ENCODE measurements at places on chromosomes 13 and 19. TPM values are rescaled to one million over a fixed set of nuclear protein-coding genes. Genes with fewer than 3 reads are reported as not detected.

Gene NTF4
- polyA plus RNA-seq: 2.2 TPM

Gene MCF2L
- polyA plus RNA-seq: 33.2 TPM

Gene POSTN
- 68.6 TPM for polyA plus RNA-seq

Gene EFNB2
- polyA plus RNA-seq: 10.7 TPM

Gene PRMT1
- polyA plus RNA-seq: 154 TPM

Gene BCAM
- 107 TPM for polyA plus RNA-seq

DNA sequence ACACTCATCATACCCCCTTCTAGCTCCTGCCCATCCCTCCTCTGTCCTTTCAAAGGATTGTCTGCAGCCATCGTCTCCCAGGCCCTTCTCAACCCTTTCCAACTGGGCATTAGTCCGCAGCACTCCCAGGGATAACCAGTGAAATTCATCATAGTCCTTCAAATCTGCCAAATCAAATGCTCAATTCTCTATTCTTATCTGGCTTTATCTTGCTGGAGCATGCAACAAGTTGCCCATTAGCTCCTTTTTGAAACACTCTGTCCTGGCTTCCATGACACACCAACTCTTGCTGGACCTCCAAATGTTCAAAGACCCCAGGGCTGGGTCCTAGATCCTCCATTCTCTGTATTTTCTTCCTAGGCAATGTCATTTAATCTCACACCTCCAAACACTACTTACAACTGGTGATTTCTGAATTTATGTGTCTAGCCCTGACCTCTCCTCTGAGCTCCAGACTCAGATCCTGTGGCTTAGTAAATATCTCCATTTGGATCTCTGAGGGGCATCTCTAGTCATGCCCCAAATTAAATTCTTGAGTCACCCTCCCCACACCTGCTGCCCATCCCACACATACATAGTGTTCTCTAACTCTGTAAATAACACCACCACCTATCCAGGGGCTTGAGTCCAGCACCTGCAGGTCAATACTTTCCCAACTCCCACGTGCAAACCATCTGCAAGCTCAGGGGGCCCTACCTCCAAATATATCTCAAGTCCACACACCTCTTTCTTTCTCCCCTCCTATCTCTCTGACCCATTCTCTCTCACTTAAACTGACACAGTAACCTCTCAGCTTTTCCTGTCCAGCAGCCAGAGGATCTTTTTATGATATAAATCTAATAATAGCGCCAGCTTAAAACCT, 9.1 kb upstream of the ANKRD10 start:
- no peak for DNase-seq

DNA sequence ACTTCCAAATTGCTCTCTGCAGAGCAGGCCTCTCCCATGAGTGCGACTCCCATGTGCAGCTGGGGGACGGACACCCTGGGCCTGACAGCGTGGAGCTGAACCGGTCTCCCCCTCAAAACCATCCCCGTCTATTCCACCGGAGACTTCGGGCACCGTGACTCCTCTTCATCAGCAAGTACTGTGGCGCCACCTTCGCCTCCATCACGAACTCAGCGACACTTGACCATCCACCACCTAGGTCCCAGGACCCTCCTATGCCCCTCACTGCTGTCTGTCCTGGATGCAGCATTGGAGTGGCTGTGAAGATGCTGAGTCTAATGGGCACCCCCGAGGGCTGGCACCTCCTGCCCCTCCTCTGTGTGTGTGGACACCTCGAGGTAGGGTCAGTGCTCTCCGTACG, 20.6 kb downstream of the CILP2 start:
- no peak for DNase-seq

GRCh38 chr19:44112802-44113137, 429 bp upstream of the ZNF225 start:
- DNase-seq: no peak

GRCh38 chr19:48768994-48769713, 13.8 kb downstream of the FGF21 start:
- DNase-seq: no peak

- peak; percentile 60 for DNase-seq
Measured at GRCh38 chr19:35856546-35857149, at the start of gene KIRREL2. Gene KIRREL2, plus strand, starts transcription at chr19:35856911. Its CDS starts 209 bp downstream, at chr19:35857120.

DNA sequence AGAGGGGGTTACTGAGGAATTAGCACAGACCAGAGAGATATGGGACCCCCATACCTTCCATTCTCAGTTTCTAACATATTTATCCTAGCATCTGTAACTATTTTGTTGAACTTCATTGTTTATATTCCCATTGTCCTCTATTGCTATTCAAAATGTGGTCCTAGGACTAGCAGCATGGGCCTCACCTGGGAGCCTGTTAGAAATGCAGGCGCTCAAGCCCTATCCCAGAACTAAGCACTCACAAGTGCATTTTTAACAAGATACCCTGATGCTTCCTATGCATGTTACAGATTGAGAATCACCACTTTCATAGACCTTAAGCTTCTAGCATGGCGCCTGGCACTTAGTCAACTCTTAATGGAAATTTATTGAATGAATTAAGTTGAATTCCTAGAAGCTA, 58.3 kb upstream of the TDRD3 start:
- DNase-seq: no peak

DNA sequence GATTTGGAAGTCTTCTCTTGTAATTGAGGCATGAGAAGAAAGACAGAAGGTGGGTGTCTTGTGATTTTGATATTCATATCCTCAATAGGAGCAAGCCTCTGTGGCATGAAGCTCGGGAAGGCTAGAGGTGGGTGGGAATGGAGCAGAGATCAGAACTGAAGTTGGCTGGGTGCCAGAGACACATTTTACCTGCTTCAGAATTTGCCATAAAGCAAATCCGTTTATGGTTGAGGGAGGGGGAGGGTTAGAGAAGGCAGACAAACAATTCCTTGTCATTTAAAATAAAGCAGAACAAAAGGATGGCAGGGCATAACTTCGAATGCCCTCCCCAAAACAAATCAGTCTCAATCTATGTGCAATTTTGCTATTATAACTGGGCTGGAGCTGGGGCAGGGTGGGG, 305.9 kb downstream of the KLF5 start:
- no peak for DNase-seq

- no peak for DNase-seq
Measured at GRCh38 chr13:91111476-91112200, 235.8 kb upstream of the MIR17HG start.

- no peak for DNase-seq
Measured at GRCh38 chr13:52085421-52085820, 43.5 kb downstream of the NEK5 start.

DNA sequence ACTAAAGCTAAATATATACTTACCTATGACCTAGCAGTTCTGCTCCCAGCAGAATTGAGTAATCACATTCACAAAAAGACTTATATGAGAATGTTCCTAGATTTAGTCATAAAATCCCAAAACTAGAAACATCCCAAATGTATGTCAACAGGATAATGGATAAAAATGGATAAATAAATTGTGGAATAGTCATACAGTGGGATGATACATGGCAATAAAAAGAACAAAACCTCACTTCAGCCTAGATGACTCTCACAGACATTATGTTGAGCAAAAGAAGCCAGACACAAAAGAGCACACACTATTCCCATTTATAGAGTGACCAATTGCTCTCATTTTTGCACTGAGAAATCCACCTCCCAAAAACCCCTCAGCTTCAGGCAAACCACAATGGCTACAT, 352.4 kb upstream of the HTR2A start:
- no peak for DNase-seq

GRCh38 chr13:40141859-40142555, 486.5 kb downstream of the COG6 start:
- no peak for DNase-seq

DNA sequence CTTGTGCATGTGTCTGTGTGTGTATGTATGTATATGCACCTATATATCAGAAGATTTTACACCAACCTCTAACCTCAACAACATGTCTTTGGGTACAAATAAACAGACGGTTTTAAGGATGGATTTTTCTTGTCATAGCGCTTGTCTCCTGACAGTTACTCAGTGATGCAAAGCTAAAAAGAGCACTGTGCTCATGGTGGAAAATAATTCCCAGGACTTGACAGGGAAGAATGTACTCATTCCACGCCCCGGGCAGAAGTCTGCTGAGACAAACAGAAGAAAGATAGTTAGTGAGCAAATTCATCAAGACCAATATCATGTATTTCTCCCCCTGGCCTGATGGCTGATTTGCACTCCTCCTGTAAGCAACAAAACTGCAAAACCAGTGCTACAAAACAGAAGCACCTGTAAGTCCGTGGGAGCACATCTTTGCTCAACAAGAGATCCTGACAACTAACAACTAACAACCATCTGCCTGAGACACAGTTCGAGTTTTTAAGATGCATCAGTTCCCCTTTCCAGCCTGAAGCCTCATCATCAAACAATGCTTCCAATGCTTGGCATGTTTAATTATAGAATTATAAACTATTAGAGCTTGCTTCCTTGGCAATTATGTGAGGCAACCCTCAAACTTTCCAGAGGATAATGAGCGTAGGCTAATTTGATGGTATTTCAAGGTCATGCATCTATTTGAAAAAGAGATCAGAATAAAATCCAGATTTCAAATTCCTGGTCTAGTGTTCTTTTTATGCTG, 812.7 kb upstream of the MIR17HG start:
- DNase-seq: no peak

DNA sequence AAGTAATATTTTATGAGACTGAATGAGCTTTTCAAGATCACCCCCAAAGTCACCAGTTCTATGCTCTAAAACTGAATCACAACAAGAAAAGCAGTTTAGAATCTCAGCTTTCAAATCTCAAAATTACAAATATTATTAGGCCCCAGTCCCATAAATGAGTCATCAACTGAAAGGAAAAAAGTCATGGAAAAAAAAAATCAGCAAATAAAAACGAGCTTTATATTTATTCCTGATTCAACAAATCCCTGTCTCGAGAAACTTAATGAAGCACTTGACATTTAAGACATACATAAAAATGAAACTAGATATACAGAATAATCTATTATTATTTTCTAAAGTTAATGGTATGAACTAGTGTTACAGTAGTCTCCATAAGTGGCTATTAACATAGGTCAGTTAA, 203.0 kb downstream of the DIAPH3 start:
- no peak for DNase-seq
